ENCODE measurements at places on chromosomes 2 and 18.

DNA sequence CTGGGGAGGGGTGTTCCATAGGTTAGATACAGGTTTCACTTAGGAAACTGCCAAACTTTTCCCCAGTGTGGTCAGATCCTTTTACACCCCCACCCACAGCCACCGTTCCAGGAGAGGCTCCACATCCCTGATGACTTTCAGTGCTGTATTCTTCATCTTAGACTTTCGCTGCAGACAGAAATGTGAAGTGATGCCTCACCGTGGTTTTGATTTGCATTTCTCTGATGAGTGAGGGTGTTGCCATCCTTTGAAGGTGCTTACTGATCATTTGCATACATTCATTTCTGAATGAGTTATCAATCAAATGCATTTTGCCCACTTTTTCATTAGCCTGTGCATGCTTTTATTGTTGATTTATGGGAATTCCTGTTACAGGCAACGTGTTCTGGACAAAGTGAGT is 14.9 kb downstream of the COPS9 start:
- no peak for DNase-seq

DNA sequence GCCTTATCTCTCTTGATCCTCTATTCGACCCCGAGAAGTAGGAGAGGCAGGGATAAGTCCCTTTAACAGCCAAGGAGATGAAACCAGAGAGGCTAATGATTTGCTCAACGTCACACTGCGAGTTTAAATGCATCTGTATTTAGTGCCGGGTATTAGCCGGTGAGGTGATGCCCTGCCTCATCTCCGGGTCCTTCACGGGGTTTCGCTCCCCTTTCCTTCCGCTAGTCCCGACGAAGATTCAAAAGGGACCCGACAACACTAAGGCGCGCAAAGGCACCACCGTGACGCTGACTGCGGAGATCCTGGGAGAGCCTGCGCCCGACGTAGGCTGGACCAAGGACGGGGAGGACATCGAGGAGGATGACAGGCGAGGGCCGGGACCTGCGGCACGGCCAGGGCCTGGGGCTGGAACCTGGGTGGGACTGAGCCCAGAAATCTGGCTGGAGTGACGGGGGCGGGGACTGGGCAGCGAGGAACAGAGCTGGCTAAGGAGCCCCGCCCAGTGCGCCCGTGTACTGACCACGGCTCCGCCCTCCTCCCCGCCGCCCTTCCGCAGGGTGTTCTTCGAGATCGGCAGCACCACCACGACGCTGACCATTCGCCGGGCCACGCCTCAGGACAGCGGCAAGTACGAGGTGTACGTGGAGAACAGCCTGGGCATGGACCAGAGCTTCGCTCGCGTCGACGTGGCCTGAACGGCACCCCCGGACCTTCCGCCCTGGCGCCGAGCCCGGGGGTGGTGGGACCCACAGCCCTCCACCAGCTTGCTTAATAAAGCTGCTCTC is 1.0 kb upstream of the GMPPA start:
- DNase-seq: peak; percentile 55

DNA sequence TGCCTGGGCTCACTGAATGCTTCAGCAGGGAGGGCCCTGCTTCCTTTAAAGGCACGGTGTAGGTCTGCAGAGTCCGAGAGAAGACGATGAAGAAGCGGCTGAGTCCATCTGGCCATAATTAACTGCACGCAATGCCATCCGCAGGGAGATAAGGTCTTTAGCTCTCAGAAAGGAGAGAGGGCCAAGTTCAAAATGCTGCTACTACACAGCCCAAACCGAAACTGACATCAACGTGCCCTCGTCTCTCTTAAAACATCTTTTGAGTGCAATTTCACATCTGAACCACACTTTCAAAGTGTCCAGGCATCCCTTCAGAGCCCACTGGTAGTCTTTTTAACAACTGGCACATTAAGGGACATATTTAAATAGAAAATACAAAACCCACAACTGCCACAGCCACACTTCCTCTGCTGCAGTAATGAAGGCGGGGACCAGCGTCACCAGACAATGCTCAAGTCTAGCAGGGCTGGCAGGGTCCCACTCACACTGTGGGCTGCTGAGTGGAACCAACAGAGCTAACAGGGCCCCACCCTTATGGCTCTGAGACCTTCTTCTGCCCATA is 35.8 kb downstream of the ST3GAL5 start:
- DNase-seq: peak; percentile 51

DNA sequence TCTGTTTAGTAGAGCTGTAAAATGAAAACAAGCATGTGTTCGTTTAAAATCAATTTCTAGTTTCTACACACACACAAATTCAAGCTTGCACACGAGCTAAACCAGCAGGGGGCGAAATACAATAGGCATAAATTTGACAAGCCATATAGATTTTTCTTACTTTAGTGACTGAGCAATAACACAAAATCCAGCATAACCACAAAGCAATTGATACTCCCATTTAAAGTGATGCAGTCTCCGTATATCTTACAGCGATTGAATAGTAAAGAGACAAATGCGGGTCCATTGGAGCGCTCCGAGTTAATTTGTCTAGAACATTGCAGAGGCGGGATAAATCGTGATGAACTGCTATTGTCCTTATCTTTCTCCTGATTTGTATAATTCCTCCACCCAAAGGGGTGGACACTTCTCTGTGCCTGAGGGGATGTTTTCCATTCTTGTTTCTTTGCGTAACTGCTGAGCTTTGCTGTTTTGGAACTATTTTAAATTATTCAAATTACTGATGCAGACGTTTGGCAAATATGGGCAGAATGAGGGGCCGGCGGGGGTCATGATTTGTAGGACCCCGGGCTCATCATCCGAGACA is 1.2 kb upstream of the AFTPH start:
- peak; percentile 54 for DNase-seq

GRCh38 chr18:23634692-23635091 is 28.0 kb downstream of the ANKRD29 start:
- DNase-seq: no peak

GRCh38 chr2:68091439-68092034 is 28.7 kb upstream of the C1D start:
- DNase-seq: no peak

DNA sequence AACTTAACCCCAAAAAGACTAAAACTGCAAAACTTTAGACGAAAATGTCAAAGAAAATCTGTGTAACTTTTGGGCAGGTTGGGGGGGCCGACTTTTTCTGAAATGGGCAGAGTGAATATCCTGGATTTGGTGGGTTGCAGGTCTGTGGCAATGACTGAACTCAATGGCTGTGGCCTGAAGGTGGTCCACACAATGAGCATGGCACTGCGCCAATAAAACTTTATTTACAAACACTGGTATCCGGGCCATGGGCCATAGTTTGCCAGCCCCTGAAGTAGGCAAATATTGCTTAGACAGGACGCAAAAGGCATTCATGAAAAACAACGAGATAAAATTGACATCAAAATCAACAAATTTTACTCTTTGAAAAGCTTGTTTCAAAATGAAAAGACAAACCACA is 66.2 kb downstream of the RTP5 start:
- no peak for DNase-seq

DNA sequence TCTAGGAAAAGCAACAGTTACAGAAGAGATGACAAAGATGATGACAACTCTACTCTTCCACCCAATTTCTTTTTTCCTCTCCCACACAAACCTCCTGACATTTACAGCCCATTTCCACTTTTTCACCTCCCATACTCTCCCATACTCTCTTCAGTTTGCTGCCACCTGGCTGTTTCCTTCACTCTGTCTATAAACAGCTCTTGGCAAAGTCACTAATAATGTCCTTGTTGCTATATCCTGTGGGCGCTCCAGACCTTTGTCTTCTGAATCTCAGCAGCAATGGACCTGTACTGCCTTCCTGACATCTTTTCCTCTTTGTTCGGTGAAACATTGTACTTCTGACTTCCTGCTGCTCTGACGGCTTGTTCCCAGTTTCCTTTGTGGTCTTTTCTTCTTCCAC is 60.7 kb upstream of the CAVIN2 start:
- DNase-seq: no peak

GRCh38 chr2:85778646-85779379 is 25.0 kb downstream of the ATOH8 start:
- no peak for DNase-seq

- no peak for DNase-seq
Observed at GRCh38 chr2:173087214-173087581, 11.6 kb downstream of the MAP3K20 start.

All from GM04504 (cell line).